Stimulated activated naive CD8-positive, alpha-beta T cell treated with anti-CD3 and anti-CD28 coated beads, Interleukin-15, amount 100 ng/mL, for 72 hours (primary cell): ENCODE measurements at places on chromosomes 4 and X.

DNA sequence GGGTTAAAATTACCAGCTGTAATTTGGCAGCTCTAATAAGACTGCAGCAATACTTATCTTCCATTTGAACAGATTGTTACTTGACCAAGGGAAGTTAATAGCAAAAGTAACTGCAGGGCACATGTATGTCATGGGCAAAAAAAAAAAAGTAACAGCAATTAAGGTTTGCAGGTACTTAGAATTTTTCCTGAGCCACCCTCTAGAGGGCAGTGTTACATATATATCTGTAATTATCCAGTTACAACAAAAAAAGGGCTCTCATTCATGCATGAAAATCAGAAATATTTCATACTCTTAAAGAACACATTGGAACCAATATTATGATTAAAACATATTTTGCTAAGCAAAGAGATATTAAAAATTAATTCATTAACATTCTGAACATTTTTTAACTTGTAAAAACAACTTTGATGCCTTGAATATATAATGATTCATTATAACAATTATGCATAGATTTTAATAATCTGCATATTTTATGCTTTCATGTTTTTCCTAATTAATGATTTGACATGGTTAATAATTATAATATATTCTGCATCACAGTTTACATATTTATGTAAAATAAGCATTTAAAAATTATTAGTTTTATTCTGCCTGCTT lies 25.1 kb downstream of the XIAP start:
- DNase-seq: no peak

GRCh38 chr4:124904723-124905388 lies 192.3 kb upstream of the ANKRD50 start:
- no peak for DNase-seq

GRCh38 chr4:183146478-183146877 lies 47.4 kb downstream of the WWC2 start:
- DNase-seq: no peak

- no peak for DNase-seq
These were observed 20.5 kb downstream of the ARSJ start for GRCh38 chr4:113958766-113959538.

DNA sequence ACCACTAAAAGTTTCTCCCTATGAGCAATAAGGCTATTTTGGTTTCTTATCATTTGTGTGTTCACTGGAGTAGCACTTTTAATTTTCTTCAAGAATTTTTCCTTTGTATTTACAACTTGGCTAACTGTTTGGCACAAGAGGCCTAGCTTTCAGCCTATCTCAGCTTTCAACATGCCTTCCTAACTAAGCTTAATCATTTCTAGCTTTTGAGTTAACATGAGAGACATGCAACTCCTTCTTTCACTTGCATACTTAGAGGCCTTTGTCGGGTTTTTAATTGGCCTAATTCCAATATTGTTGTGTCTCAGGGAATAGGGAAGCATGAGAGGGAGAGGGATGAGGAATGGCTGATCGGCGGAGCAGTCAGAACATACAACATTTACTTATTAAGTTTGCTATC lies 349.8 kb downstream of the OPHN1 start:
- DNase-seq: no peak

DNA sequence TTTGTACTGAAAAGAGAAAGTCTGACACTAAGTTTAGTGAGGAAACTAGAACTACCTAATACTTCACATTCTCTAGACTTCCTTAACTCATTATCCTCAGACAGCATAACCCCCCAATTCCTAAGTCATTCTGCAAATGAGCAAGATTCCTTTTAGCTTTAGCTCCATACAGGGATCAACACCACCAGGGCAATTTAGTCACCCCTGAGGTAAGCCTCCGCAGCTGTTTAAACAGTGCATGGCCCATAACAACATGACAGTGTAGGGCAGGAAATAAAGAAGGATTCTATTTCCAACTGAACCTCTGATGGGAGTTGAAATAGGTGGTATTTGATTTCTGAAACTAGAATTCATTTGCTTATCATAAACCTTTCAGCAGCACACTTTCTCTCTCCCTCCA lies 112.8 kb upstream of the DKK2 start:
- no peak for DNase-seq

- no peak for DNase-seq
These were observed 671 bp upstream of the FHIP1A start for GRCh38 chr4:151408380-151408629.

GRCh38 chrX:45196701-45197100 lies 4.0 kb downstream of the DIPK2B start:
- DNase-seq: no peak

DNA sequence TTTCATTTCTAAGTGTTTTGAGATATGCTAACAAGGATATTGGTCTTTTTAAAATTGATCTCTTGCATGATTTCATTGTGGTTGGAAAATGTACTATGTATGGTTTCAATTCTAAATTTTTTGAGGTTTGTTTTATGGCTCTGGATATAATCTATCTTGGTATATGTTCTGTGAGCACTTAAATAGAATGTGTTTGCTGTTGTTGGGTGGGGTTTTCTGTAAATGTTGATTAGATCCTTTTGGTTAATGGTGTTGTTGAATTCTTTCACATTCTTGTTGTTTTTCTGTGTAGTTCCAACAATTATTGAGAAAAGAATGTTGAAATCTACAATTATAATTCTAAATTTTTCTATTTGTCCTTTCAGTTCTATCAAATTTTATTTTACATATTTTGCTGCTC lies 42.6 kb upstream of the GNRHR start:
- DNase-seq: no peak

DNA sequence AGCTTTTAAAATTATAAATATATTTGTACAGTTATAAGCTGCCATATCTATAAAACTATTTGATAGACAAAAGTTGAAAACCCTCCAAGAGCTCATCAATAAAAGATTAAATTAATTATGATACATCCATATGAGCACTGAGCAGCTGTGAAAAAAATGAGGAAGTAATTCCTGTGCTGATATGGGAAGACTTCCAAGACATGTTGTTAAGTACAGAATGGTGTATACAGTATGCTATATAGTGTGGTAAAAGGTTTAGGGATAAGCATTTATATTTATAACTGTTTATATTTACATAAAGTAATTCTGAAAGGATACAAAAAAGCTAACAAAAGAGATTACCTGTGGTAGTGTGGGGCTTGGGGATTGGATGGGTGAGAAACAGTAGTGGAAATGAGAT lies 92.8 kb upstream of the BMP2K start:
- DNase-seq: no peak

GRCh38 chr4:118760092-118760491 lies 74.9 kb downstream of the METTL14 start:
- DNase-seq: no peak
